ENCODE measurements at places on chromosomes 7 and 10.

DNA sequence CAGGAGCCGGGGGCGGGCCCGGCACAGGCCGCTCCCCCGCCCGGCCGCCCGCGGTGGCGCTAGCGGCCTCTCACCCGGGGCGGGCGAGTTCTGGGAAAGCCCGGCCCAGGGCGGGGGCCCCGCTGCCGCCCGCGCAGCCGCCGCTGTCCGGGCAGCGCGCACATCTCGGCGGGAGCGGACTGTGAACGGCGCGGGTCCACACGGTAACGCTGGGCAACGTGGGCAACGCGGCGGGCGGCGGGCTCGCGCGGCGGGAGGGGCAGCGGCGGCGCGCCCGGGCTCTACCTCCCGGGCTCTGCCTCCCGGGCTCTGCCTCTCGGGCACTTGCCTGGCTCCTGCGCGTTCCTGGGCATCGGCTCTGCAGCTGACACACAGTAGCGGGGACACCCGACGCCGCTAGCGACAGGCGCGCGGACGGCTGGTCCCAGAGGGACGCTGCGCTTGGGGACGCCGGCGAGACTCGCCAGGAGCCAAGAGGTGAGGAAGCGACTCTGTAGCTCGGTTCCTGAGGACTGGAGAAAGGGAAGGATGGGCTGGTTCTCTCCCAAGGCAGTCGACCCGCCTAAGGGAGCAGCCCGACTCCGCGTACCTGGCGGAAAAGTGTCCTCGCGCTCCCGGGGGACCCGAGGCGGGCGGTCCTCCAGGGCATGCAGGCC lies at the start of gene PLCE1:
PLCE1 (plus strand) TSS at position 150 of the 656 bp plus-strand sequence. CDS start 37,116 bp downstream, outside the sequence.
- DNase-seq = peak; percentile 59

DNA sequence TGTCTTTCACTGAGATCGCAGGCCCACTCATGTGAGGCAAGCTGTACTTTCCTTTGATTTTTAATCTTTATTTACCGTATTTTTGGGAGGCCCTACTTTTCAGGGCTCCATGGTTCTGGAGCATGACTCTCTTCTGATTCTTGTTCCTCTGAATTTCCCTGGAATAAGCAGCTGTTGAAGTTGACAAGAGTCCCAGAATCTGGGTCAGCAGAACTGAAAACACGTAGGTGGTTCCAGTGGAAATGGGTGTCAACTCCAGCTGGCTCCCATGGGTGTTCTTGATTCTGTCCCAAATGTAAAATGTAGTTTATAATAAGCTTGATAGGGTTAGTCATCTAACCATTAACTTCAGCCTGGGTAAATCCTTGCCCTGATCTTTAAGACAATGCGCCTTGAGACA lies 409.4 kb downstream of the GATA3 start:
- no peak for DNase-seq

DNA sequence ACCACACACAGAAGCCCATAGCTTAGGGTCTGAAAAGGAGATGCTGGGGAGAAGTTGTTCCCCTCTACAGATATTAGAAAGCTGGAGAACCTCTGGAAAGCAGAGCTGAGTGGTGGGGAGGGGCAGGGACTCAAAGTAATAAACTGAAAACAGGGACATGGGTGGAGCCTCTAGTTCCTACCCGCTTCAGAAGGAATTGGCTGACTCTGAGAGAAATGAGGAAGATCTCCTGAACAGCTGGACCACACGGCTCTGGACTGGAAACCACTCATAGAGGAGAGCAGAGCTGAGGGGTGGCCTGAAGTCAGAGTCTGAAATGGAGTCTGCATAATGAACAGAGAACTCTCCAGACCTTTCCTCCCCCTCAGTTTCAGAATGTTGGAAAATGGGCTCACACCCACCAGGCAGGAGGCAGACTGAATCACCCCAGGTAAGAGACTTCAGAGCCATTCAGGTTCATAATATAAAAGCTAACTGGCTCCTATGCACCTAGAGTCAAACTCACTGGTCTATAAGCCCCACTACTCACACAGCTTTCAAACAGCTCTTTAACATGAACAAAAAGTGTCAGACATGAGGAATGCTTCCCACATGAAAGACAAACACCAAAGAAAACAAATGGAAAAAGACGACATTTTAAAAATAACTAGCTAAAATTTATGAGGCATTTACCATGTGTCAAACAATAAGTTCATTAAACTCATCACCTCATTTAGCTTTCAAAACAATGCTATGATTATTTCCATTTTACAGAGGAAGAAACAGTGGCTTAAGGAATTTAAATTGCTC lies 68.1 kb downstream of the RNF216 start:
- no peak for DNase-seq

DNA sequence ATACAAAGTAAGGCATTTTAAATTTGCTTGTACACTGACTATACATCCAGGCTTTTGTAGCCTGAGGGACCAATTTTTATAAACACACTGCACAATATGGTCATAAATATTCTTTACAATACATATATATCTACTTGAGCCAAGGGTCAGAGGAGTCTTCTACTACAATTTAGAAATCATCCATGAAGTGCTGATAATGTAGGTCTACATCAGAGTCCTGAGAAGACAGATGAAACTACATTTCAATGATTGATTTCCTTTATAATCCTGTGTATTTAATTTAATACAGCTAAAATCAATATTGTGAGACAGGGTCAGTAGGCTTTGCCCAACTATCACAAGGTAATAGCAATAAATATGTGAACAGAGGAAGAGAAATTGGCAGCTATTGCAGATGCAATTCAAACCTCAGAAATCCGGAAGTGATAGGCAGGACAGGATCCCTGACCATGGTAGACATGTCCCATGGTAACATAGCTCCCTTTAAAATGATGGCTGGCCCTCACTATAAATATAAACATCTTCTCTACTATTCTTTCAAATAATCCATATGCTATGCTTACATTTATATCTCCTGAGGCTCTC lies 318.0 kb upstream of the POT1 start:
- DNase-seq = no peak

GRCh38 chr10:132965411-132966057 lies 23.2 kb upstream of the CFAP46 start:
- DNase-seq = no peak

DNA sequence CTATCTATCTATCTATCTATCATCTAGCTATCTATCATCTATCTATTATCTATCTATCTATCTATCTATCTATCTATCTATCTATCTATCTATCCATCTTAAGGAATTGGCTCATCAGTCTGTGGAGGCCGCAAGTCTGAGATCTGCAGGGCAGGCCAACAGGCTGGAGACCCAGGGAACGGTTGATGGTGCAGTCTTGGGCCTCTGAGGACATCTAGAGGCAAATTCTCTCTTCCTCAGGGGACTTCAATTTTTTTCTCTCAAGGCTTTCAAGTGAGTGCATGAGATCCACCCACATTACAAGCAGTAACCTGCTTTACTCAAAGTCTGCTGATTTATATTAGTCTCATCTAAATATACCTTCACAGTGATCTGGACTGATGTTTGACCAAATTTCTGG lies 197.0 kb downstream of the GLRX3 start:
- no peak for DNase-seq

DNA sequence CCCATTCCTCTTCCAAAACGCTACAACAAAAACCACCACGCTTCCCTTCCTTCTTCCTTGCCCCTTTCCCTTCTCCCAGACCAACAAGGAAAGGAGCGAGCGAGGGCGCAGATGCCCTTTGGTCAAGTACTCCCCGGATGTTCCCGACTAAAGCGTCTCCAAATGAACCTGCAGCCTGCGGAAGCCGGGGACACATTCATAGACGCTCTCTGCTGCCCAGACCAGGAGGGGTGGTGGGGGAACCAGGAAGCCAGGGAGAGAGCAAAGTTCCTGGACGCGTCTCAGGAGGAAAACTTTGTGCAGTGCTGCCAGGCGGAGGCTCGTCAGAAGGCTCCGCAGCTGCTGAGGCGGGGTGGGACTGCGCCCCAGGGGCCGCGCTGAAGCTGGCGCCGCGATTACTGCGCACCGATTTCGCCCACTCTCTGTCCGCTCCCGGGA lies 754 bp downstream of the SEMA3D start:
- DNase-seq = peak; percentile 75

DNA sequence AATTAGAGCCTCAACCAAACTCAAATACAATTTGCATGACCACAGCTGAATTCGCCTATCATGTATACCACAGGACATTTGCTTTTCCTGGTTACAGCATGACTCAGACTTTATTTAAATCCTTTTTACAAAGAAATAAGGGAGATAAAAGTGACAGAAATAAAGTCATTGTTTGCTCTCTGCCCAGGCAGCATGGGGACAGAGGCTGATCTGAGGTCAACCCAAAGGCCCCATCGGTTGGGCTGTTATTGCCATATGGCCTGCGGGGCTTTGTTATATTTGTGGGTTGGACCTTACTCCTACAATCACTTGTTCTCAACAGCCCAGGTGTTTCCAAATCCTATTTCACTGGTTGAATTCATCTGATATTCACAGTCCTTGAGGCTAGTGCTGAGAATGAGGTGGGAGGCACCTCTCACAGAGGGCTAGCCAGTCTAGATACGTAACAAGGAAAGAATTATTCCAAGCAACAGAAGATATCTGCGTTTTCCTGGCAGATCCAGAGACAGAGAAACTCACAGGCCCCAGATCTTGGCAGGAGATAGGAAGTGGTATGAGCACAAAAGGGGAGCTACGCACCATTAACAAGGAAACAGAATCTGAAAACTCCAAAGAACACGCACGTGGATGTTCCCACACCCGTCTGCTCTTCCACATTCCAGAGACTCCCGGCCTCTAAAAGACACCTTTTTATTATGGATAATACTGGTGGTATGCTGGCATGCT lies 117.3 kb downstream of the HIPK2 start:
- DNase-seq = no peak

DNA sequence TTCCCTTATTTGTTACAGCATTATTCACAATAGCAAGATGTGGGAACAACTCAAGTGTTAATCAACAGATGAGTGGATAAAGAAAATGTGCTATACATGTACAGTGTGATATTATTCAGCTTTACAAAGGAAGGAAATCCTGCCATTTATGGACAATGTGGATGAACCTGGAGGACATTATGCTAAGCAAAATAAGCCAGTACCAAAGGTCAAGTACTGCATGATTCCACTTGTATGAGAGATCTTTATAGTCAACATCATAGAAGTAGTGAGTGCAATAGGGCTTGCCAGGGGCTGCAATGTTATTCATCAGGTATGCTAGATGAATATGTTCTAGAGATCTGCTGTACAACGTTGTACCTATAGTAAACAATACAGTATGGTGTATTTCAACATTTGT lies 138.5 kb upstream of the AGR3 start:
- DNase-seq = no peak

DNA sequence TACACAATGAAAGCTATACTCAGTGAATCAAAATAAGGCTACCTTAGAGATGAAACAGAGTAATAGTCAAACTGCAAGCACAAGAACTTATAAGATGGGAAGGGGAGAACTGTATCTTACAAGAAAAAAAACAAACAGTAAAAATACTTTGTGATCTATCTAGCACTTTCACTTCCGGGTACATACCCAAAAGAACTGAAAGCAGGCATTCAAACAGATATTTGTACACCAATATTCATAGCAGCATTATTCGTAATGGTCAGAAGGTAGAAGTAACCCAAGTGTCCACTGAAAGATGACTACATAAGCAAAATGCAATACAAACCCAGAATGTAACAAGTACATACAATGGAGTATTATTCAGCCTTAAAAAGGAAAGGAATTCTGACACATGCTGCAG lies 18.0 kb downstream of the FAM204A start:
- DNase-seq = no peak

- DNase-seq = no peak
Measured at GRCh38 chr7:2710286-2710655, 22.3 kb downstream of the AMZ1 start.

DNA sequence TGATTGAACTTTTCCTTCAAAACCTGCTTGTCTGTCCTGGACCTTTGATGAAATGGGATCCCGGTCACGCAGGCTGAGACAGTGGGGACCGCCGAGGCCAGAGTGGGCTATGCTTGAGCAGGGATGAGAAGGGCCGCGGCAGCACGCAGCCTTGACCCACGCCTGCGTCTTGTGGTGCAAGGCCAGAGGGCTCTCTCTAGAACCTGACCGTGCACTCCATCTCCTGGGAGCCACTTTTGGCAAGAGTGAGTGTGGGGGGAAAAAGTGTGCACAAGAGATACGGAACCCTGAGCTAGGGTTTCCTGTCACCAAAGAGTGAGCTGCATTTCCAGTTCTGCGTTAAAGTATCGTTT lies 42.4 kb downstream of the WIPI2 start:
- DNase-seq = no peak

DNA sequence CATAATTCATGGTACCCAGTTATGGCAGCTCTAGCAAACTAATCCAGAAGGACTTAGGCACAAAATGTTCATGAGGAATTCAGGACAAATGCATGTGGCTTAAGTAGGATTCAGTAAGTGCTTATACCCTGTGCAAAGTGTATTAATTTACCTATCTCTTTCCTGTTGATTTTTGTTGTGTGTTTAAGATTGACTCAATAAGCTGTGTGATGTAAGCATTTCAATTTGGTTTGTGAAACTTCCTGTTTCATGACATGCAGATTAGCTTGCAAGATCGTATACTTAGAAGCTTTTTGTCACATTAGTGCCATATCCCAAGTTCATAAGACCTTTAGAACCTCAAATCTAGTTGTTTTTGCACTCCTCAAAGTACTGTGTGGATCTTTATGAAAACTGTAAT lies 416.7 kb downstream of the ARL4A start:
- DNase-seq = no peak

- DNase-seq = peak; percentile 73
Measured at GRCh38 chr7:1659696-1660095, 10.4 kb upstream of the ELFN1 start.

GRCh38 chr7:17651863-17652385 lies 288.4 kb downstream of the SNX13 start:
- peak; percentile 76 for DNase-seq

DNA sequence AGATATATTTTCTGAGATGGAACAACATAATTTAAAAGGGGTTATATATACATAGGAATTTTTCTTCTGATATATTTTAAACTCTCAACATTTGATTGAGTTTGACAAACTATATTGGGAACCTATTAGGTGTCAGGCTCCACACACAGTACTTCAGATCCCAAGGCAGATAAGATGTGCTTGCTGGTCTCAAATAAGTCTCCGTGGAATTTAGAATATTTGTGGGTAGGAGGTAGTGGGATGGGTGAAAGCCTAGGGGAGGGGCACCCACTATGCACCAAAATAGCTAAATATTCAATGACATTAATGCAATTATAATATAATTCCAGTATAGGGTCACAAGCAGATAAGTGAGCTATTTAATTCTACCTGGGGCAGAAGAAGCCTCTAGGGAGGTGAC lies 81.5 kb downstream of the ARL4A start:
- no peak for DNase-seq

GRCh38 chr7:116392806-116393205 lies 106.7 kb upstream of the CAV2 start:
- DNase-seq = no peak
